CD4-positive, alpha-beta T cell treated with Interleukin-4 for 4 hours (primary cell): ENCODE measurements at places on chromosomes 11 and 22.

GRCh38 chr22:48737461-48738203, 1090.0 kb downstream of the BRD1 start:
- no peak for DNase-seq

GRCh38 chr11:128940603-128941002, 2.1 kb downstream of the TP53AIP1 start:
- no peak for DNase-seq

DNA sequence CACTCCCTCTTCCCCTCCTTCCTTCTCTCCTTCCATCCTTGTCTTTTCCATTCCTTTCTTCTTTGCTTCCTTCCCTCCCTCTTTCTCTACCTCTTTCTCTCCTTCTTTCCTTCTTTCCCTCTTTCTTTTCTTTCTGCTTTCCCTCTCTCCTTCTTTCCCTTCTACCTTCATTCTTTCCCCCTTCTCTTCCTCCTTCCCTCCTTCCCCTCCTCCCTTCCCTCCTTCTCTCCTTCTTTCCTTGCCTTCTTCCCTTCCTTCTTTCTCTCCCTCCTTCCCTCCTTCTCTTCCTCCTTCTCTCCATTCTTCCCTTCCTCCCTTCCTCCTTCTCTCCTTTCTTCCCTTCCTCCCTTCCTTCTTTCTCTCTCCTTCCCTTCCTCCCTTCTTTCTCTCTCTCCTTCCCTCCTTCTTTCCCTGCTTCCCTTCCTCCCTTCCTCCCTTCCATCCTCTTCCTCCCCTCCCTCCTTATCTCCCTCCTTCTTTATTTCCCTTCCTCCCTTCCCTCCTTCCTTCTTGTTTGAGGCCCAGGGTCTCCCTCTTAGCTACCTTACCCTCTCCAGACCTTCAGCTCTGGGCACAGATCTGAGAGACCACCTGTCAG, 77.0 kb downstream of the BUD13 start:
- DNase-seq = no peak

DNA sequence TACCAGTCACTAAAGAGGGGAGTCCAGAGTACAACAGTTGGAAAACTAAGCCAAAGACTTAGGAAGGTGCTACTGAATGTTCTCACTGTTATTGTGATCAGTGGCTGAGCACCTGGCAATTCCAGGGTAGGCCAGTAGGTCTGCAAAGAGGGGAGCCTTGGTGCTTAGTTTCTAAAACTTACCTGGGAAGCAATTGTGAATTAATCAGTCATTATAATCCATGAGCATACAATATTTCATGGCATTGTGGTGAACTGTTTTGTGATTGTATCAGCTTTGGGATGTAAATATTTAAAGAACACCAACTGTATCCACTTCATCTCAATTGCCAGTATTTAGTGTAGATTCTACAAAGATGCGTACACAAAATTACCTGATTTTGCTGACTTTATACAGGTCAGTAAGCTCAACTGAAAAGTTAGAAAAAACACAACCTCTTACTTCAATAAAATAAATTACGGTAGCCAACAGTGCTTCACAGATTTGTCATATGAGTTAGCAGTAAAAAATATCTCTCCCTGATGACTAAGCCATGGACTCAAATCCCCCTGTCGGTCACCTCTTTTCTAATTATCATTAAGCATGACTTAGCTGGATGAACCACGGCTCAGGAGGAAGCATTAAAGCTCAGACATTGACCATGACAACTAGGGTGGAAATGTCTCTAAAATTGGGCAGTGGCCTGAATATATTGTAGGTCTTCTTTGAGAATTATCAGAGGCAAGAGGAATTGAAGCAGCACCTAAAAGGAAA, 30.8 kb upstream of the SORL1 start:
- no peak for DNase-seq

GRCh38 chr11:111922803-111923202, 4.1 kb downstream of the C11orf52 start:
- DNase-seq = no peak
